ENCODE measurements at places on chromosomes 6 and 20. TPM values are rescaled to one million over a fixed set of nuclear protein-coding genes. Genes with fewer than 3 reads are reported as not detected.

Gene FAM217A
- total RNA-seq, result not detected

Gene PRR18
- total RNA-seq, result not detected

Gene FKBP5
- 261 TPM for total RNA-seq

Gene GRM1
- not detected for total RNA-seq

Gene MRPS10
- 22.3 TPM for total RNA-seq

Gene MYMX
- not detected for total RNA-seq

Gene PRICKLE4
- 23.4 TPM for total RNA-seq

Gene TAAR2
- not detected for total RNA-seq

- H3K4me3 ChIP-seq, result no peak overlapping the region
- H3K27me3 ChIP-seq, result no peaks in the 10 kb centered on the region
- DNase-seq, result no peak
- no peaks in the 10 kb centered on the region for H3K36me3 ChIP-seq
Observed at GRCh38 chr6:101595276-101595675, 201.8 kb downstream of the GRIK2 start.

- H3K4me3 ChIP-seq, result no peak overlapping the region
- no peaks in the 10 kb centered on the region for H3K27me3 ChIP-seq
- H3K27ac ChIP-seq, result no peak overlapping the region
- no peaks in the 10 kb centered on the region for H3K36me3 ChIP-seq
- no peaks in the 10 kb centered on the region for H3K4me1 ChIP-seq
Observed at GRCh38 chr20:62336329-62336728, 30.8 kb downstream of the LAMA5 start.

- H3K36me3 ChIP-seq, result no peaks in the 10 kb centered on the region
- H3K4me3 ChIP-seq, result no peak overlapping the region
- no peak for DNase-seq
- H3K27ac ChIP-seq, result no peak overlapping the region
- no peaks in the 10 kb centered on the region for H3K27me3 ChIP-seq
Observed at GRCh38 chr20:51910321-51911050, 108.2 kb upstream of the SALL4 start.

DNA sequence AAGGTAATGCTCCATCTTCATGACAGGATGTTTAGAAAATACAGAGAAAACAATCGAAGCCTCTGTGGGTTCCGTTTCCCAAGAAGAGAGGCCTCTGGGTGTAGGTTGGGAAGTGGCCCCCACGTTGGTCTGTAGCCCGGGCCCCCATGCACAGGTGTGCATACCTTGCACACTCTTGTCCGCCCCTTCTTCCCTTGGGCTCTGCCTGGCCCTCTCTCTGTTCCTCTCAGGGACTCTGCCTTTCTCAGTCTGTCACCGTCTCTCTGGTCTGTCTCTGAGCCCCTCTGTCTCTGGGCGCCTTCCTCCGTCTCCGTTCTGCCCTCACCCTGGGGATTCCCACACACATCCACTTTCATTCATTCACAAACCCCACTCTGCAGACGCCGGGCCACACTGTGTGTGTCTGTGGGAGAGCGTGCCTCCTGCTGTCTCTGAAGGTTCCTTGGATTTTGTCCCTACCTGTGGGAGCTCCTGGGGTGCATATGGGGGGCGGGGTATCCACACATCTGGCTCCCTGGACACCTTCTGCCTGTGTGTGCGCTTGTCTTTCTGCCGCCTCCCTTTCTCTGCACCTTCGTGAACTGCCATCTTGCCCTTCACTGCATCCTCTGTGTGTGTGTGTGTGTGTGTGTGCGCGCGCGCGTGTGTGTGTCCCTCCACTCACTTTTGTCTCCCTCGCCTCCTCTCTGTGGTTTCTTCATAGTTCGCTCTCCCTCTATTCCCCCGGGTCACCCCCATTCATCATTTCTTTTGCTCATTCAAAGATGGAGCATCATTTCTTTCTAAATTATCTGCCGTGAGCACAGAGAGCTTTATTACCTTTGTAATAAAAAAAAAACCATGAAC, 75.3 kb downstream of the SRC start:
- no peak overlapping the region for H3K4me3 ChIP-seq
- DNase-seq, result no peak
- no peaks in the 10 kb centered on the region for H3K27me3 ChIP-seq
- no peaks in the 10 kb centered on the region for H3K36me3 ChIP-seq

GRCh38 chr6:63742060-63742459, 106.5 kb downstream of the PHF3 start:
- no peak overlapping the region for H3K4me3 ChIP-seq
- H3K27me3 ChIP-seq, result no peaks in the 10 kb centered on the region
- no peak for DNase-seq
- no peak overlapping the region for H3K27ac ChIP-seq
- H3K4me1 ChIP-seq, result no peaks in the 10 kb centered on the region

DNA sequence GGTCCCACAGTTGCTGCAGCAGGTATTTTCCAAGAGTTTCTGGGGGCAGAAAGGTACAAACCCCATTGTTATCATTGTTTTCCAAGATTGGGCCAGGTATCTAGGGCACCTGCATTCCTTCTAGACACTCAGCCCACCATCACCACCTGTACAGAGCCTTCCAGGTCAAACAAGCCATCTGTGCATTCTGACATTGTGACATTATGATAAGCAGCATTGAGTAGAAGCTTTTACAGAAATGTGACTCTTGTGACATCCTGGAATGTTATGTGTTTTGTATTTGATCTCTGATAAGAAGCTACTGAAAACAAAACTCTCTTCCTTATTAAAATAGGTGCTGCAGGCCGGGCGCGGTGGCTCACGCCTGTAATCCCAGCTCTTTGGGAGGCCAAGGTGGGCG, 128.1 kb upstream of the CCN2 start:
- DNase-seq, result no peak
- no peak overlapping the region for H3K27ac ChIP-seq
- H3K27me3 ChIP-seq, result no peaks in the 10 kb centered on the region
- no peaks in the 10 kb centered on the region for H3K4me1 ChIP-seq

DNA sequence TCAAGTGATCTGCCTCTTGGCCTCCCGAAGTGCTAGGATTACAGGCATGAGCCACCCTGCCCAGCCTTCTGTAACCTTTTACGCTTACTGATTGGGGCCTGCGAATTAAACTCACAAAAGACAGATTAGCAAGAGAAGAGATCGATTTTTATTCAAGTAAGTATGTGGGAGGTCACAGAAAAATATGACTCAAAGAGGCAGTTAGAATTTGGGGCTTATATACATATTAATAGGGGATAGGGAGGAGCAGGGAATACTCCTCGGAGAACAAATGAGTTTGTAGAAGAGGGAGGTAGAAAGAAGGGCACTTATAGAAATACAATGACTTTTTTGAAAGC, 78.9 kb downstream of the CD24 start:
- H3K27me3 ChIP-seq, result no peaks in the 10 kb centered on the region
- no peaks in the 10 kb centered on the region for H3K4me1 ChIP-seq
- no peak overlapping the region for H3K4me3 ChIP-seq
- no peak for DNase-seq
- H3K27ac ChIP-seq, result no peak overlapping the region

DNA sequence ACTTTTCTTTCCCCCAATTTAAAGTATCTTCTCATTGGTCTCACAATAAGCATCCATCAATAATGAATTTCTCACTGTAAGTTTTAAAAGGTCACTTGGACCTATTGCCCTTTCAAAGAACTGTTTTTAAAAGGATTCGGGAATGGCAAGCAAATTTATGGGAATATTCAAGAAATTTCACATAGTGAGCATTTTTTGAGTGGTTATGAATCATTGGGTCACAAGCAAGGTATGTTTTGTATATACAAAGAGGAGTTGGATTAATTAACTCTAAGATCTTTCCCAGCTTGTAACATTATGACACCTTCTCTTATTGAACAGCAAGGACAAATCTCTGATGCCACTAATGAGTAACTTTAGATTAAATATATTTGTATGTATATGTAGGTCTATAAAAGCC, 165.0 kb downstream of the MOXD1 start:
- no peak for DNase-seq
- H3K27me3 ChIP-seq, result no peaks in the 10 kb centered on the region
- no peak overlapping the region for H3K4me3 ChIP-seq
- H3K36me3 ChIP-seq, result no peaks in the 10 kb centered on the region
- no peak overlapping the region for H3K27ac ChIP-seq
- no peaks in the 10 kb centered on the region for H3K4me1 ChIP-seq

DNA sequence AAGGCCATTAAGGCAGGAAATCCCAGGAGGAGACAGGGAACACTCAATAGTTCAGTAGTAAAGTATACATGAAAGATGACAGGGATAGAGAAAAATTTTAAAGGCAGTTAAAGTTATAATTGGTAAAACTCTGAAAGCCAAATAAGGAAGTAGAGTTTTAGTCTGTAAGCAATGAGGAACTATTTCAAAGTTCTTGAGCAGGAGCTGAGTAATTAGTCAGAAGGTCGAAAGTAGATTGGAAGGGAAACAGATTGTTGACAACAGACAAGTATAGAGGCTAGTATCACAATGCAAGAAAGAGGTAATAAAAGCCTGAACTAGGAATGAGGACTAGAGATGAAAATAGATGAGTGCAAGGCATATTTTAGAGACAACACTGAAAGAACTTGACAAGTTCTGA, 150.3 kb downstream of the CDK19 start:
- H3K36me3 ChIP-seq, result no peaks in the 10 kb centered on the region
- no peaks in the 10 kb centered on the region for H3K4me1 ChIP-seq
- H3K4me3 ChIP-seq, result no peak overlapping the region
- peak overlapping the region; percentile 7 for H3K27ac ChIP-seq

DNA sequence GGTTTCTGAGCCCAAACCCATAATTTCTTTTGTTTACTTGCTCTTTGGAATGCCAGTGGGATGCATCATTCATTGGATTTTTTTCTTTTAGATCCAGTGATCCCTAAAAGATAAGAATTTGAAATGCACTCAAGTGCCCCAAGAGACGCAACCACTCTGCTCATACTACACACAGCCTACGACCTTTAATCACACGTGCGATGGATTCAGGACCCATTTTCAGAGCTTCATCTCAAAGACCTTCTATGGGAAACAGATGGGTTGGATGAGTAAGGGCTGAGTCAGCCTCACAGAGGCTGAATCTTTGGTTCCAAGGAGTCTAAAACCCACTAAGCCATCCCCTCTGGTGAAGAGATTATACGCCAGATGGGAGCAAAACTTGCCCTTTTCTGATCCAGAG, 265.5 kb upstream of the EXOC2 start:
- H3K36me3 ChIP-seq, result no peaks in the 10 kb centered on the region
- H3K27ac ChIP-seq, result no peak overlapping the region
- H3K4me3 ChIP-seq, result no peak overlapping the region
- H3K27me3 ChIP-seq, result no peaks in the 10 kb centered on the region
- no peak for DNase-seq

GRCh38 chr6:113903666-113904330, 46.7 kb downstream of the MARCKS start:
- no peak for DNase-seq
- no peak overlapping the region for H3K4me3 ChIP-seq
- no peaks in the 10 kb centered on the region for H3K27me3 ChIP-seq
- H3K36me3 ChIP-seq, result no peaks in the 10 kb centered on the region

DNA sequence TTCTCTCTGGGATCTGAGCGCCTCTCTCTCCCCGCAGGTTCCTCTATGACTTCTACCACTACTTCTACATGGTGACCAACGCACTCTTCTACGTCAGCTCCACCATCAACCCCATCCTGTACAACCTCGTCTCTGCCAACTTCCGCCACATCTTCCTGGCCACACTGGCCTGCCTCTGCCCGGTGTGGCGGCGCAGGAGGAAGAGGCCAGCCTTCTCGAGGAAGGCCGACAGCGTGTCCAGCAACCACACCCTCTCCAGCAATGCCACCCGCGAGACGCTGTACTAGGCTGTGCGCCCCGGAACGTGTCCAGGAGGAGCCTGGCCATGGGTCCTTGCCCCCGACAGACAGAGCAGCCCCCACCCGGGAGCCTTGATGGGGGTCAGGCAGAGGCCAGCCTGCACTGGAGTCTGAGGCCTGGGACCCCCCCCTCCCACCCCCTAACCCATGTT, 36.3 kb upstream of the MRGBP start:
- H3K4me1 ChIP-seq, result no peaks in the 10 kb centered on the region
- no peaks in the 10 kb centered on the region for H3K27me3 ChIP-seq
- DNase-seq, result no peak
- H3K36me3 ChIP-seq, result no peaks in the 10 kb centered on the region
- H3K27ac ChIP-seq, result no peak overlapping the region
- no peak overlapping the region for H3K4me3 ChIP-seq

GRCh38 chr6:170437719-170438401, 115.2 kb downstream of the PSMB1 start:
- no peaks in the 10 kb centered on the region for H3K27me3 ChIP-seq
- no peak overlapping the region for H3K4me3 ChIP-seq
- DNase-seq, result no peak
- no peaks in the 10 kb centered on the region for H3K4me1 ChIP-seq
- H3K27ac ChIP-seq, result no peak overlapping the region

DNA sequence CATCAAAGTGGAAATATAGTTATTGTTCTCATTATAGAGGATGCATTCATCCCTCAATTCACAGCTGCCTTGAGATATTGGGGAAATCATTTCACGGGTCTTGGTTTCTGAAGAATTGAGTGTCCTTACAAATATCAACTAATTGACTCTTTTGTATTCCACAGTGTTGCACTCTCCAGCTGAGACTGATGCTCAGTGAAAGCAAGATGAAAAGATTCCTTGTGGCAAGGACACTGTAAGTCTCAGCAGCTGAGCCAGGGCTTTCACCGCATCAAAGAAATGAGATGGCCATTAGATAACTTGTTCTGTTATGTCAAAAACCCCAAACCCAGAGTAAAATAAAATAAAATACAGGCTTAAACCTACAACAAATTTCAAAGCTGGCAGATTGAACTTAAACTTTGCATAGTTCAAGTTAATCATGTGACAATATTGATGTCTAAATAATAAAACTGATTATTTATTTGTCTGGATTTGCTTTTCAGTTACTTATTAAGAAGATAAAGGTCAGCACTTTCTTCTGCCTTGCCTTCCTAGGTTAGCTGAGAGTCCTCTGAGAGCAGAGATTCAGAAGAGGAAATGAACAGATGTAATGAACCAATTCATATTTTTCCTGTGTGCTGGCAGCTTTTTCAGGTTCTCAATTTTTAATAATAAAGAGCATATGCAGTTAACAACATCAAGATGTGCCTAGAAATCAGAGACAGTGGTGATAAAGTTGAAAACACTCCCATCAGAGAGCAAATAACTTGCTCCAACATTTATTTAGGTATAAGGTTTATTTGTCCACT, 82.4 kb upstream of the SMLR1 start:
- H3K27ac ChIP-seq, result no peak overlapping the region
- no peak for DNase-seq
